ENCODE measurements at places on chromosomes 2 and 18.

DNA sequence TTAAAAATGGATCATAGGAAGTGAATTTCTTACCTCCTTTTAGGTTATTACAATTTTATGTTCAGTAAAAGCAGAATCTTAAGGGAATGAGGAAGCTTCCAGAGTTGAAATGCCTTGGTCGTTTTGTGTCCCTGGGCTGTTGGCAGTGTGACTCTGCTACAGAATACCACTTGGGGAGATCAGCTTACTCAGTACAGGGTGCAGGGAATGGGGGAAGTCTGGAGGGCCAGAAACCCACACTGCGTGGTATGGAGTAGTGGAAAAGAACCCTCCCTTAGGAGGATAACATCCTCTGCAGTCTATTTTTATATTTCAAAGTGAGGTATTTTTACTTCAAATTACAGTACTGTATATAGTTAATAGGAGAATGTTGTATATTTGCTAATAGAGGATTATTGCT lies 51.1 kb downstream of the R3HDM1 start:
- no peak for DNase-seq

DNA sequence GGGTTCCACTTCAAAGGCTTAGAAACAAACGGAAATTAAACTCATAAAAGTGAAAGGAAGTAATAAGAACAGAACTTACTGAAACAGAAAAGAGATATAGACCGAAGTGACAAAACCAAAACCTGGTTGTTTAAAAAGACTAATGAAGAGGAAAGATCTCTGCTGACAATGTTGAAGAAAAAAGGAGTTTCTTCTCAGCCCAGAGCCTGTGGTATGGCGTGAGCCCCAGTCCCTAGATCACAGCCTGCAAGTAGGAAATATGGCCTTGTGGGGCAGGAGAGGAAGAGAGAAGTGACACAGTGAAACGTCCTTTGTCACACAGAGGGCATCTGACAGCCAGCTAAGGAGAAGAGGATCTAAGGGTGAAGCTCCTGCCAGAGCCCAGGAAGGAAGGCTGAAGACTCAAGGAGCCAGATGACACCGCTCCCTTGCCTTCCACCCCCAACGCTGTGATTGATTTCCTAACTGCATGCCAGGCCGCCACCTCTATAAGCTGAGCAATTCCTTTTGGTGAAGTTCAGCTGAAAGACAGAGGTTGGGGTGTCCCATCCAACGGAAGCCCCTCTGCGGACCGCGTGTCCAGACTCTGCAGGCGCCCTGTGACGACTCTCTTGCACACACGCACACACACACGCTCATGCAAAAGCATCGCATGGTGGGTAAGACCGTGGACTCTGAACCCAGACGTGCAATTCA lies 141.1 kb downstream of the HDAC4 start:
- DNase-seq = peak; percentile 51

DNA sequence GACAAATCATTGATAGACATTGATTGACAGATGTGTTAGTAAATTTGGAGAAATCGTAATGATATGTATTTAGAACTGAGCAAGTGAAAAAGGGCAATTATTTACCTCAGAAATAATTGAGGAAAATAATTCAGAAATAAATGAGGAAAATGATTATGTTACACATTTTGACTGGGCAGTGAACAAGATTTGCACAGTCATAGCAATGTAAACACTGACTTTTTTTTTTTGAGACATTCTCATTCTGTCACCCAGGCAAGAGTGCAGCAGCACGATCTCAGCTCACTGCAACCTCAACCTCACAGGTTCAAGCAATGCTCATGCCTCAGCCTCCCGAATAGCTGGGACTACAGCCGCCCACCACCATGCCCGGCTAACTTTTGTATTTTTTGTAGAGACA lies 211.7 kb downstream of the SP3 start:
- DNase-seq = no peak

- DNase-seq = no peak
Observed at GRCh38 chr2:19711470-19712372, 190.1 kb downstream of the TTC32 start.

GRCh38 chr18:46385124-46385523 lies 271.9 kb downstream of the LOXHD1 start:
- DNase-seq = no peak

GRCh38 chr18:8080092-8080491 lies 513.0 kb downstream of the PTPRM start:
- DNase-seq = no peak

DNA sequence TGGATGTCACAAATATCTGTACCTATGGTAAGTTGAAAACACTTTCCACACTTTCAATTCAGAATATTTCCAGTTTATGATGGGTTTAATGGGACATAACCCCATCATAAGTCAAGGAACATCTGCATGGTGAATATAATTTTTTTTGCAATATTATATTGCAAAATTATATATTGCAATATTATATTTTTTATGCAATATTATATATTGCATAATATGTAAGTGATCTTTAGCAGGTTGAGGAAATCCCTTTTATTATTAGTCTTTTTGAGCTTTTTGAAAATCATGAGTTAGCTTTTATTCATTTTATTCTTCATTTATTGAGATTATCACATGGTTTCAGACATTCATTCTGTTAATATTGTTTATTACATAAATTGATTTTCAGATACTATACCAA lies 342.2 kb upstream of the GALNT5 start:
- DNase-seq = no peak

- no peak for DNase-seq
Observed at GRCh38 chr18:31207391-31207790, 44.7 kb upstream of the DSC1 start.

- DNase-seq = no peak
Observed at GRCh38 chr2:188328419-188328818, 36.7 kb downstream of the GULP1 start.

- no peak for DNase-seq
Observed at GRCh38 chr18:22044474-22045220, 124.7 kb upstream of the GATA6 start.

- DNase-seq = no peak
Observed at GRCh38 chr2:81007104-81007503, 702.6 kb upstream of the LRRTM1 start.

DNA sequence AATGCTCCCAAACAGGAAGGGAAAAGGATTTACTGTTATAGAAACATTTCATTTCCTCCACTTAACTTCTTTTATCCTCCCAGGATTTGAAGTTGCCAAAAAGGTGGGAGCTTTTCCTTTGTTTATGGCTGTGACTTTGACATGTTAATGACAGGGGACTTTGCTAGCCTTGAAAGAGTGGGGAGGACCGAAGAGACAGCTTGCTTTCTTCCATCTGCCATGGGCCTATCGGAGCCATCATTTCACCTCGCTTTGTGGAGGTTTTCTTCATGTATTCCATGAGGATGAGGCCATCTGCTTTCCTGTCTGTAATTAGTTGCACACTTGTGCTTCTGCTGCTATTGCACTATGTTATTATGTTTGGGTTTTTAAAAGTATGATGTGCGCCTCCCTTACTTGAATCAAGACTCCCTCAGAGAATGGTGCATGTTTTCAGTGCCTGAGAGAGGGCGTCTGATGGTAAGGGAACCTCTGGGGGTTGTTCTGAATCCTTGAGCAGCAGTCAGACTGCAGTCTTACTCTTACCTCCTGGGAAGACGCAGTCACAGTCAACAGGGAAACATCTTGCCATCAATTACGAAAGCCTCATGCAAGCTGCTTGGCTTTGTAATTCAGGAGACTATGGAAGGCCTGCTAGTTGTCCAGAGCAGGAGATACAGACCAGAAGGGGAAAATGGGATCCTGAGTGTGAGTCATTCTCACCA lies 173.3 kb upstream of the MGAT5 start:
- no peak for DNase-seq

GRCh38 chr2:238667639-238668038 lies 180.2 kb upstream of the TWIST2 start:
- DNase-seq = no peak

- no peak for DNase-seq
Observed at GRCh38 chr2:111222204-111222866, 101.6 kb downstream of the BCL2L11 start.

GRCh38 chr18:354003-354402 lies 86.2 kb upstream of the THOC1 start:
- DNase-seq = no peak

DNA sequence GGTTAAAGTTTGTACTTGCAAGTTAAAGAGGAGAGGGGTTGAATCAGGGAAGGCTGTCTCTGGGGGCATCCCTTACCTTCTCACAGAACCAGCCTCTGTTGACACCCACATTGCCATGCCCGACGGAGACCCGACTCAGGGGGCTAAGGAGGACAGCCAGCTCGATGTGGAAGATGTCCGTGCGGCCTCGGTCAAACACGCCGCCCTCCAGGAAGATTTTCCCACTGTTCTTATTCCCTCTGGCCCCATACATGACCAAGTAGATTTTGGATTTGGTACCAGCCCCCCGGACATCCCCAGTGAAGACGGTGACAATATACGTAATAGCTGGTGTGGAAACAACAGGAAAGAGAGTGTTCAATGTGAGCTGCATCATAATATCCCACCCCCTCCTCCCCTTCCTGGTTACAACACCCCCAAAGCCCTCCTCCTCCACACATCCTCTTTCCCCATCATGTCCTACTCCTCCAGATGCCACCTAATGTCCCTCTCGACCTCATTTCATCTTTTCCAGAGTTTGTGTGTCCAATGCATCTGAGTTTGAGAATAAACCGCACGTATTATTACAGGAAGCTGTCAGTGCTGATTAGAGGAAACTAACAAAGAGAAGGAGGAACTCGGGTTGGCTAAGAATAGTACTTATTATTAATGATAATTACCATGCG lies 55.7 kb downstream of the LOXHD1 start:
- no peak for DNase-seq

GRCh38 chr18:41731884-41732283 lies 223.2 kb upstream of the PIK3C3 start:
- no peak for DNase-seq

- DNase-seq = no peak
Observed at GRCh38 chr2:143333847-143334246, 204.6 kb downstream of the ARHGAP15 start.

DNA sequence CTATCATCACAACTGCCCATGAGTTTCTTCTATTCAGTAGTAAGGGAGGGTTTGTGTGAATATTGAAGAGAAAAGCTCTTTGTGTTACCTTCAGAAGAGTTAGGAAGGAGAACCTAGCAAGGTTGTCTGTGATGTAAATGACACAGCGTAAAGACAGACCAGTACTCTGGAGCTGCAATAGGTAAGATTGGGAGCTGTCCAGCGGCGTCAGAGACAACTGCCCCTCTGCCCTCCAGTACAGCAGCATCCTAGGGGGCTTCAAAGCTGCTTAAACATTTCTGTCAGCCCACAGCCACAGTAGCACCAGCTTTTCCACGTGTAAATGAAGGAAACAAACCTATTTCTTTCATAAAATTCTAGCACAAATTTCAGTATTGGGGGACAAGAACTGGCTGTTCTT lies 34.5 kb downstream of the NYAP2 start:
- no peak for DNase-seq

DNA sequence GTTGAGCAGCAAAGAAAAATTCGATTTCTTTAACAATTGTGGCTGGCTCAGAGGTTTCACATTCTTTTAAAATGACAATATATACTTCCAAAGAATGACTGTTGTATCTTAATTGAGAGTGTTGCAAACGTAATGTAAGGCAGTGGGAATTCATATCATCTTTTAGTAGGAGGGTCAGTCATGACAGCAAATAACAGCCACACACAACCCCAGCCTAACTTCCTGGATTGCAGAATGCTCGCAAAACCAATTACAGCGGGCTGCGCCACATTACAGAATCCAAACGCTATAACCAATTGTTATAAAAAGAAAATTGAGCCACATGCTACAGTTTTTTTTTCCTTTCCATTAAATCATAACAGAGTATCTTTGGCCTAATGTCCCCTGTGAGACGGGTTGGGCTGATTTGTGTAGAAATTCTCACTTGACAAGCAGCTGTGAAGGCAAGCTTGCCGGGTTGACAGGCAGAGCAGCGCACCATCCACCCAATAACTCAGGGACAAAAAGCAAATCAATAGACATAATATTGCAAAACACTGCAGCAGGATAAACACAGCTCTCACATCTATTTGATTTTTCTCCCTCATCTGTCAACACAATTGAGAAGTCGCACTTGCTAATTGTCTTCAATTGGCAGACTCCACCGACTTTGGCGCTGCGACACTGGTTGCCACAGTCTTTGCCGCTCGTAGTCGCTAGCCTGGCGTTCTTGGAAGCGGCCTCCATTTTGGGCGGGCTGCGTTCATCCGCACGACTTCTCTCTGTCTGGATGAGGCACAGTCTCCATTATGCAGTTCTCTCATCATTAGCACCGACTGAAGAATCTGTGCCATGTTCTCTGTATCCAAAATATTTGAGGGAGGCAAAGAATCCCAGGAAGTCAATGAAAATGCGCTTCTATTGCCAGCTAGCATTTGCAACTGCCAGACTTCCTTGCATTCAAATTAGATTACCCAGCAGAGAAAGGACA lies 95.0 kb upstream of the CCDC68 start:
- no peak for DNase-seq

- DNase-seq = no peak
Observed at GRCh38 chr2:84805250-84805958, 75.5 kb downstream of the TRABD2A start.

DNA sequence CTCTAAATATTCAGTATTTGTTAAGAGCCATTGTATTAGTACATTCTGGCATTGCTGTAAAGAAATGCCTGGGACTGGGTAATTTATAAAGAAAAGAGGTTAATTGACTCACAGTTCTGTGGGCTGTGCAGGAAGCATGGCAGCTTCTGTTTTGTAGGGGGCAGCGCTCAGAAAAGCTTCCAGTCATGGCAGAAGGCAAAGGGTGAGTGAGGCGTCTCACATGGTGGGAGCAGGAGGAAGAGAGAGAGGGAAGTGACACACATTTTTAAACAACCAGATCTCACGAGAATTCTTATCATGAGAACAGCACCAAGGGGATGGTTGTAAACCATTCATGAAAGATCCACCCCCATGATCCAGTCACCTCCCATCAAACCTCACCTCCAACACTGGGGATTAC lies 13.8 kb upstream of the CCDC102B start:
- DNase-seq = no peak

- DNase-seq = no peak
Observed at GRCh38 chr2:228373191-228373590, 191.7 kb upstream of the SPHKAP start.

GRCh38 chr2:184597571-184597991 lies 748 bp upstream of the ZNF804A start:
- peak; percentile 31 for DNase-seq

Measured in CD4-positive, alpha-beta T cell treated with Interleukin-15 for 1 hour (primary cell).